ENCODE measurements at places on chromosomes 1 and 21.

GRCh38 chr1:228374711-228375577 lies 31.7 kb downstream of the TRIM11 start:
- DNase-seq, result no peak

- no peak for DNase-seq
These were observed 133.4 kb downstream of the CASZ1 start for GRCh38 chr1:10662824-10663677.

- no peak for DNase-seq
These were observed 208.4 kb downstream of the OMA1 start for GRCh38 chr1:58338081-58338480.

DNA sequence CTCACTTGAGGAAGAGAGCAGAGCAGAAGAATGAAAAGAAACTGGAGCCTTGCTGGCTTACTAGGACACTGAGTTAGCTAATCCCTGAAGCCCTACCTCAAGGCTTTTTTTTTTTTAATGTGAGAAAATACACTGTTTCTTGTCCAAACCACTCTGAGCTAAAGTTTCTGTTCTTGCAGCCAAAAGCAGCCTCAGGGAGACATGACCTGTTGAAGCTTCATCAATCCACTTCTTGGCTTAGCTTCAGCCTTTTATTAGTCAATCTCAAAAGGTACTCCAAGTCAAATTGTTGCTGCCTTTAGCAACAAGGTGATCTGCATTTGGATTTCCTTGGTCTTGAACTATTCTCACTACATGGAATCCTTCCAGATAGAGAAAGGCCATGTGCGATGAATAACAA lies 33.7 kb downstream of the CCDC185 start:
- DNase-seq, result no peak

DNA sequence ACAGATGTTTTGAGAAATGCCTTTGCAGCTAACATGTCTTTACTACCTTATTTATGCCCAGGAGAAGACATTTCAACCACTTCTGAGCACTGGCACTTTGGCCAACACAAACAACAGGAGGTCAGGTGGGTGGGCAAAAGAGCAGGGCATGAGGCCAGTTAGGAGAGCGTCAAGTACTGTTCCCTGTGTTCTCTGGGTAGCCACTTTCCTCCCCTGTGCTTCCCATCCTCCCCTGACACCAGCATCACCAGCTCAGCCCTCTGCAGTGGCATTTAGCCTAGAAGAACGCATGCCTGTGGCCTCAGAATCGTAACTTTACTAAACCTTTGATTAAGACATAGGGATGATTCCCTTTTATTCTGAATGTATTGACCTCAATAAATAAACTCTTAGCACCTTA lies 18.3 kb downstream of the BTG2 start:
- no peak for DNase-seq

All from kidney tubule cell (primary cell).